ENCODE measurements at places on chromosomes 7 and 10. TPM values are rescaled to one million over a fixed set of nuclear protein-coding genes. Genes with fewer than 3 reads are reported as not detected.

Gene LBX1
- total RNA-seq = 0.06 TPM

Gene AKR1C2
- 1.9 TPM for total RNA-seq

Gene PLEKHS1
- not detected for total RNA-seq

Gene TDRD1
- 0.06 TPM for total RNA-seq

Gene VAX1
- total RNA-seq = 1.0 TPM

Gene CNPY1
- 1.7 TPM for total RNA-seq

Gene PTER
- 7.4 TPM for total RNA-seq

Gene ZNF248
- total RNA-seq = 0.51 TPM

Gene UNC5B
- total RNA-seq = 6.0 TPM

Gene CALHM3
- not detected for total RNA-seq

Gene UPP1
- total RNA-seq = 47.3 TPM

Gene PLAU
- 159 TPM for total RNA-seq

Gene SFTPA1
- total RNA-seq = not detected

Gene GPR15LG
- total RNA-seq = not detected

Gene GRB10
- 78.2 TPM for total RNA-seq

Gene SEMA3A
- 14.2 TPM for total RNA-seq

Gene ANLN
- 460 TPM for total RNA-seq

Gene AKR1C8
- not detected for total RNA-seq

Gene SPDYE1
- total RNA-seq = not detected

Gene ABI1
- 34.4 TPM for total RNA-seq

Gene CEP55
- total RNA-seq = 98.9 TPM

Gene SFRP5
- total RNA-seq = 3.0 TPM

Gene BAIAP2L1
- 11.1 TPM for total RNA-seq

Gene ZPBP
- total RNA-seq = not detected

Gene FRA10AC1
- 2.5 TPM for total RNA-seq

Gene NODAL
- total RNA-seq = not detected

Gene ANKRD22
- total RNA-seq = not detected

Gene SLC13A1
- total RNA-seq = not detected

Gene PPP1R9A
- total RNA-seq = 2.6 TPM

Gene PTF1A
- not detected for total RNA-seq

Gene JAKMIP3
- total RNA-seq = 0.51 TPM

Gene LSM8
- total RNA-seq = 249 TPM

Gene ATOH7
- not detected for total RNA-seq

Gene ZNF804B
- total RNA-seq = not detected

Gene PRSS37
- total RNA-seq = not detected

Gene INTS15
- total RNA-seq = 18.7 TPM

Gene FAM131B
- 2.2 TPM for total RNA-seq

Gene HTRA1
- 50.4 TPM for total RNA-seq

Gene TRIM50
- not detected for total RNA-seq

Gene NPSR1
- total RNA-seq = not detected

Gene GRM3
- not detected for total RNA-seq

Gene FRMPD2
- total RNA-seq = not detected

Gene OR13A1
- not detected for total RNA-seq

Gene SLC18A3
- total RNA-seq = not detected

Gene CYP3A7
- total RNA-seq = not detected

Gene CALCR
- total RNA-seq = not detected

Gene RAB19
- total RNA-seq = not detected

Gene TMEM184A
- 1.7 TPM for total RNA-seq

Gene PVRIG
- total RNA-seq = not detected
